ENCODE measurements at places on chromosomes 6 and 20.
A peak's percentile ranks its signal among the peaks of the same experiment; 100 is the strongest.

GRCh38 chr6:119781365-119781764 lies 431.8 kb upstream of the MAN1A1 start:
- DNase-seq: no peak

GRCh38 chr6:132023490-132023889 lies 72.3 kb upstream of the CCN2 start:
- no peak for DNase-seq

GRCh38 chr6:134419716-134420115 lies 101.8 kb upstream of the SGK1 start:
- no peak for DNase-seq

GRCh38 chr20:36812594-36813463 lies 39.3 kb upstream of the DSN1 start:
- no peak for DNase-seq

DNA sequence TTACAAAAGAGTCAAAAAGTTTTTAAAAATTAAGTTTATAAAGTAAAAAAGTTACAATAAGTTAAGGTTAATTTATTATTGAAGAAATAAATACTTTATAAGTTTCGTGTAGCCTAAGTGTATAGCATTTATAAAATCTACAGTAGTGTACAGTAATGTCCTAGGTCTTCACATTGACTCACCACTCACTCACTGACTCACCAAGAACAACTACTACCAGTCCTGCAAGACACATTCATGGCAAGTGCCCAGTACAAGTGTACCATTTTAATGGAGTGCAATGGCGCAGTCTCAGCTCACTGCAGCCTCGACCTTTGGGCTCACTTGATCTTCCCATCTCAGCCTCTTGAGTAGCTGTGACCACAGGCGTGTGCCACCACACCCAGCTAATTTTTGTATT lies 128.2 kb downstream of the GPX5 start:
- DNase-seq: no peak

DNA sequence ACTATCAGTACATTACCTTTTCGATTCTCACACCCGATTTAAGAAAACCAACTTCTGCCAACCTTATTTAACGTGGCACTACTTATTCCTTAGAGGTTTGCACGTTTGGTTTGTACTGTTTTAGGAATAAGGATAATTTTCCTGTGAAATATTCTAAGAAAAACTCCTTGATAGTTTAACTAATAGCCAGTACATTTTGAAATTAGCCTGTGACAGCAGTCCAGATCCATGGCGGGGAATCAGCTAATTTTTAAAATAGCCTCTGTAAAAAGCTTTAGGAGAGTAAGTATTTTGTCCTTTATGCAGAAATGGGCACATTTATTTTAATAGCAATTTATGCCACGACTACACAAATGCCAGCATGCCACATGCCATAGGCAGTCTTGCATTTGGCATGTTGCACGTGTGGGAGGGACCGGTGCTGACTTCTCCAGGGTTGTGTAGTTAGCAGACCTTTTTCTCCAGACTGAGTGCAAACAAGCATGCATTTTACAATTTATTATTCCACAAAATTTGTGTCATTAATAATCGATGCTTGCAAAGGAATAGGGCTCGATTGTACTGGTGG lies 6.2 kb downstream of the FOXC1 start:
- no peak for DNase-seq

DNA sequence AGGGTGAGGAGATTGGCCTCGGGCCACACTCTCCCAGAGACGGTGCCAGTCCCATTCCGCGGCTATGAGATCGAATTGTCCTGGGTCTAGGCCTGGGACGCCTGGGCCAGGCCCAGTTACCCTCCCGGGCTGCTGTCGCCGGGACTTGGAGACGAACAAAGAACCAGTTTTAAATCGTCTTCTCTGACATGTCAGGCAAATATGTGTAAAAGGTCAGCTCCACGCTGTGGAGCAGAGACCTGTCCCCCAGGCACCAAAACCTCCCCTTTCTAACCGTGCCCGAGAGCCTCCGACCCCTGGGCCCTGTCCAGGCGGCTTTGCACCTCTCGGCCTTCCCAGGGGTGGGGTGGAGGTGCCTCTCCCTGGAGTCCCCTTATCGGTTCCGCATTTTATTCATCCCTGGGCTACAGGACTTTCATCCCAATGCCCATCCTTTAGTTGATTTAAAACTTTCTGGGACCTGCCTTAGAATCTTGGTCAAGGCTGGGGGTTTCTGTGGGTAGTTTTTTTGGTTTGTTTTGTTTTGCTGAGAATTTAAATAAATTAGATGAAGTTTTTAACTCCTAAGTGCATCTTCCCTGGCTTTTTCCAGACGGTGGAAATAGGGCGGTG lies 5.8 kb upstream of the TFAP2A start:
- DNase-seq: no peak

DNA sequence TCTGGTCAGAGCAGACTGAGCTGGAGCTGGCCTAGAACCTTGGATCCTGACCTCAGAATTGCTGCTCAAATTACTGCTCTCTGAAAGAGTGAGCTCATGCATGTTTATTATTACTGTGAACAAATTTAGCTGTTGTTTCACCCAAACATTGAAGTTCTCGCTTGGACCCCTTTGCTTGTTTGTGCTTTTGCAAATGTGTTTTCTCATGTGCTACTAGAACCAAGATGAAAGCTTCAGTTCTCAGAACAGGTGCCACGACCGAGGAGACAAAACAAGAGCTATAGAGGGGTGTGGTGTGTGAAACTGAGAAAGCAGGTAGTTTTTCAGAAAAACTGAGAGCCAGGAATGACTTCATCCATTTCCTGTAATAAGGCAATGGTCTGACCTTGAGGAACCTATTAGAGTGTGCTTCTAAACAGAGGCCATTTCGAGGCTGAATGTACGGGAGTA lies 50.0 kb upstream of the ESR1 start:
- DNase-seq: no peak

GRCh38 chr20:47710665-47711045 lies 74.6 kb downstream of the SULF2 start:
- no peak for DNase-seq

- no peak for DNase-seq
Measured at GRCh38 chr6:159061805-159062563, 17.2 kb upstream of the TAGAP start.

- no peak for DNase-seq
Measured at GRCh38 chr6:132527791-132528190, 10.3 kb upstream of the TAAR9 start.

DNA sequence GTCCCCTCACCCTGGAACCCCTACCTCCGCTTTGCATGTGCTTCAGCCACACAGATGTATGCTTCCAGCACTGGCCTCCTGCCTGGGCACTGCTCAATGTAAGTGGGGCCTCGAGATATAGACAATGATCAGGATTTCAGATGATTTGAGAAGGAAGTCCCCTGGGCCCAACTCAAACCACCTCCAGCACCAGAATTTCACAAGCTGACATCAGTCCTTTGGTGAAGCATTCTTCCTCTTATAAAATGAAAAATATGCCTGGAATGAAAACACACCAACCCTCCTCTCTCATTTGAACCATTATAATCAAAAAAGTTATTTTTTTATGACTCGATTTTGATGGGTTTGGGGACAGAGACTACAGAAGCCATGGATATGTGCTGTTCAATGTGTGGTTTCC lies 48.5 kb downstream of the BTBD3 start:
- no peak for DNase-seq

- peak; percentile 25 for DNase-seq
Measured at GRCh38 chr6:35804996-35805736, at the start of gene LHFPL5. LHFPL5 (plus strand) TSS chr6:35805352; CDS start chr6:35805671, 319 bp downstream.

GRCh38 chr6:35052694-35053565 lies 88.2 kb downstream of the TCP11 start:
- DNase-seq: no peak

- DNase-seq: no peak
Measured at GRCh38 chr6:67541586-67541985, 1093.5 kb upstream of the ADGRB3 start.

- peak; percentile 73 for DNase-seq
Measured at GRCh38 chr20:23205611-23206041, 119.5 kb upstream of the CD93 start.

- no peak for DNase-seq
Measured at GRCh38 chr20:60815656-60816055, 436.4 kb upstream of the CDH4 start.

DNA sequence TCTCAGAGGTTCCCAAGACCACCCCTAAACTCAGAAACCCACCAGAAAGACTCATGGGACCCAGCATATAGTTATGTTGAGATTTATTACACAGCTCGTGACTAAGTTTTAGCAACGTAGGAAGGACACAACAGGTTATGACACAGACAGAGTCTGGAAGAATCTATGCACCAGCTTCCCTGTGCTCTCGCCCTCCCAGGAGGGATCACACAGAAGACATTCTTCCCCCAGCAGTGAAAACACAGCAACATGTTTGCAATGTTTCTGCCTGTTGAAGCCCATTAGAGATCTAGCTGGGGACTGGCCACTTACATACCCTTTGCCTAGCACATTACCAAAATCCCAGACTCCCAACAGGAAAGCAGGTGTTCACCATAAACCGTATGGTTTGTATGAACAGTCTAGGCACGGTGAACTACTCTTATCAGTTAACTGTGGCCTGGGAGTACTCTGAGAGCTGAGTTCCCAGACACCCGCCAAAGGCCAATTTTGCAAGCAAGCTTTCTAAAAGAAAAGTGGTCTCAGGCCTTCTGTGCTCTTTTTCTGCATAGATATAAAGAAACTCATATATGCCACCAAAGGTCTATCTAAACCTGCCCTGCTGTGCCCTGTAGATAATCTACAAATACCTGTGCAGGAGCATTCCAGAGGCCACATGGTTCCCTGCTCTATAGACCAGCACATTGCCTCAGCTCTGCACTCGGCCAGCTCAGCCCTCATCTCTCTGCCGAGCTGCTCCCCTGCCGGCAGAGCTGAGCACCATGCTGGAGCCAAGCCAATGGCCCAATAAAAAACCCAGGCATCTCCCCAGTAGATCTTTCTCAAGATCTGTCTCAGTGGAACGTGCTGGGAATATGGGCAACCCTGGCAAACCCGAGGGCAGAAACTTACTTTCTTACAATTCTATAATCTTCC lies 69.6 kb upstream of the SMIM28 start:
- peak; percentile 24 for DNase-seq

GRCh38 chr6:99434702-99435530 lies 9.8 kb upstream of the PNISR start:
- no peak for DNase-seq

GRCh38 chr6:19632786-19633185 lies 204.4 kb upstream of the ID4 start:
- DNase-seq: peak; percentile 10

All from NCI-H1092 (cell line).